Activated CD4-positive, CD25-positive, alpha-beta regulatory T cell (primary cell): ENCODE measurements at places on chromosomes 5 and 9.

DNA sequence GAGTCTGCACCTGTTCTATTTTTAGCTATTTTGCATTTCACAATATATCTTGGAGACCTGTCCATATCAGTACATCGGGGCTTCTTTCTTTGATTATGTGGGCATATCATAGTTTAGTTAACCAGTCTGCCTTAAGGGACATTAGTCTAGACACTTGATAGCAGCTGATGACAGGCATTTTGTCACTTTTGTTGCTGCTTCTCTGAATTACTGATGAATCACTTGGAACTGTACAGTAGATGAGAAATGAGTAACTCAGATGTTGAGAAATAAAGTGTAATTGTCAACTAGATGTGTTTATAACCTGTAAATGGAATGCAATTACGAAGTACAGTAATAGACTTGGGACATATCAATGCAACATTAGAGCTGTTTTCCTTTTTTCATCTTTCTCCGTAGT lies 7.1 kb downstream of the ZFP2 start:
- DNase-seq, result no peak

- no peak for DNase-seq
Measured at GRCh38 chr9:83533296-83533695, 4.9 kb downstream of the FRMD3 start.

GRCh38 chr9:136602193-136602885 lies 56.5 kb upstream of the NOTCH1 start:
- no peak for DNase-seq

DNA sequence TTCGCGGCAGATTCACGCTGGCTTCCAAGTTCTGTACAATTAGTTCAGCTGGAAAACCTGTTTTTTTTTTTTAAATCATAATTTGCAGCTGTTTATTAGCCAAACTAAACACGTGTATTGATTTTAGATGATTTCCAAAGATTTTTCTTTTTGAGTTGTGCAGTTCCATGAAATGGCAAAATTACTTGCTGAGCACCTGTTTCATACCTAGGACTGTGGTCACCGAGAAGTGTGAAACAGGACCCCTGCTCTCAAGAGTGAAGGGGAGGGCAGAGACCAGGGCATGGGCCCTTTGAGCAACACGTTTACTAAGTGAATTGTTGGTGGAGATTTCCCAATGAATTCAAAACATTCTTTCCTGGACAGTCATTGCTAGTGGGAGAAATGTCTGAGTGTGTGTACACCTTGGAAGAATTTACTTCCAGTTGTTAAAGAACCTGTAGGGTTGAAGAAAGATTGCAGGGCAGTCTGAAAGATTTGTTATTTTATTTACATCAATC lies 688 bp downstream of the SNX24 start:
- DNase-seq, result no peak

- no peak for DNase-seq
Measured at GRCh38 chr9:76591256-76591950, 132.4 kb downstream of the GCNT1 start.

- DNase-seq, result no peak
Measured at GRCh38 chr5:158614951-158615350, 484.8 kb downstream of the EBF1 start.

DNA sequence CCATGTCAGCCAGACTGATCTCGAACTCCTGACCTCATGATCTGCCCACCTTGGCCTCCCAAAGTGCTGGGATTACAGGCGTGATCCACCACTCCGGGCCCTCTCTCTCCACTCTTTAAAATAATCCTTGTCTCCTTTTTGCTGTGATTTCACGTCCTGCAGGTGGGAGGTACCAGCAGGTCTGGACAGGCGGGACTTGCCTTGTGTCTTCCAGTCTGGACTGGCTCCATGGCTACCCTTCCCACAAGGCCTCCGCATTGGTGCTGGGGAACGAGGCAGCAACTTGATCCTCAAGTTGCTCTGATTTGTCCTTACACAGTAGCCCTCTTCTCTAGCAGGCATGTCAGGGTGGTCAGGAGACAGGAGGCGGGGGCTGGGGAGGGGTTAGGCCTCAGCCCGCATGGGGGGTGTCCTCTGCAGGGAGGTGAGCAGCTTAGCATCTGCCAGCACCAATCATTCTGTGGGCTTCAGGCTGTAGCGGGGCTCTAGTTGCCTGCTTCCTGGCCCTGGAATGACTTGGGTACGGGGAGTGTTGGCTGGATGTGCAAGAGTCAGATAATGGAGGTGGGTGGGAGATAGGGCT lies 54.3 kb downstream of the TENT4A start:
- no peak for DNase-seq

- DNase-seq, result no peak
Measured at GRCh38 chr5:117065800-117066199, 491.2 kb upstream of the SEMA6A start.

- no peak for DNase-seq
Measured at GRCh38 chr5:9398227-9398626, 147.6 kb downstream of the SEMA5A start.

DNA sequence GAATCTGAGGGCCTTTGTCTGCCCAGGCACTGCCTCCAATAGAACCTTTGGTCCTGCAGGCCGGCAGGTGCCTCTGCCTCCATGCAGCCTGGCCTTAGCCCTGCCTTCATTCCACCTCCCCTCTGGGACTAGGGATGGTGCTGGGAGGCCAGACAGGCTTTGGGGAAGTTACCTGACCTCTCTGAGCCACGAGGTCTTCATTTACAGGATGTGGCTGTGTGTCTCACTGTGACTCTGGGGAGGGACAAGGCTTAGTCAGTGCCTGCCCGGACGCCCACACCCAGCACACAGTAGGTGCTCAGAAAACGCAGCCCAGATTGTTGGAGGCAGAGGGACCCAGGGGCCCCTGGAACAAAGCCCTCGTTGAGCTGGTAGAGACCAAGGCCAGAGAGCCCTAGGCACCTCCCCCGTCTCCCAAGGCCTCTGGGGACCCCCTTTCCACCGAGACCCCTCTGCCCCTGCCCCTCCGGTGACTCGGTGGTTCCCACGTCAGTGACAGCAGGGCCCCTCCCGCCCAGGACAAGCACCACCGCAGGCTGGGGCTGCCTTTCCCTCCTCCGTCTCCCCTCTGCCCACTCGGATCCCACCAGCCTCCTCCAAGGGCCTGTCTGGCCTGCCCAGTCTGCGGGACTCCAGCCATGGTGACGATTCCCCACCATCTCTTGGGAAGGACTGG lies 46.9 kb upstream of the EGFL7 start:
- DNase-seq, result no peak

- DNase-seq, result no peak
Measured at GRCh38 chr9:76351006-76351405, 43.2 kb downstream of the RFK start.

DNA sequence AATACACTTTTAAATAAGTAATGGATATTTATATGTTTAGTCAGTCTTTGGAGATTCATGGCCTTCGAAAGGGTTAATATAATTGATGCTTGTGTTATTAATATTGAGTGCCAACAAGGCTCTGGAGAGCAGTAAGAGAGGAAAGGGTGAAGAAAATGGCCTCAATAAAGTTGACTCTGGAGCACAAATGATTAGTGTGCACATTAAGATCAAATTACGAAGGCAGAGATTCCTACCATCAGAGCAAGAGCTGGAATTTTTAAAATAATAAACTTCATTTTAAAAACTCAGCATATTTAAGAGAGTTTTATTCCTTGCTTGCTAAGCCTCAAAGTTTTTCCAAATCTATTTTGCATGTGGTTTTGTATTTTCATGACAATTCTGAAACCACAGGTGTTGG lies 14.8 kb downstream of the SLC44A1 start:
- DNase-seq, result no peak

- no peak for DNase-seq
Measured at GRCh38 chr5:110852053-110852452, 113.2 kb downstream of the SLC25A46 start.

GRCh38 chr9:18390393-18390792 lies 83.6 kb upstream of the ADAMTSL1 start:
- DNase-seq, result no peak

- DNase-seq, result no peak
Measured at GRCh38 chr5:151026088-151026487, 5.7 kb downstream of the GPX3 start.

DNA sequence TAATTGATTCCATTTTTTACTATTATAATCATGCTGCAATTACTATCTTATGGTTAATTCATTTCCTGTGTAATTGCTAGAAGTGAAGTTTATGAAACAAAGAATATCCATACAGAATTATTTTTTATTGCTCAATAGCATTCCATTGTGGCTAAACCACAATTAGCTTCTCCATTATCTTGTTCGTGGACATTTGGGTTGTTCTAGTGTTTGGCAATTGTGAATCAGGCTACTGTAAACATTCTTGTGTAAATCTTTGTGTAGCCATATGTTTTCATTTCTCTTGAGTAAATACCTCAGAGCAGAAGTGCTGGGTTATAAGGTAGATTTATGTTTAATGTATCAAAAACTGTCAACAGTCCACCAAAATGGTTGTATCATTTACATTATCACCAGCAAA lies 341.1 kb downstream of the MAT2B start:
- no peak for DNase-seq

- no peak for DNase-seq
Measured at GRCh38 chr9:124854822-124855221, 1.6 kb downstream of the WDR38 start.

DNA sequence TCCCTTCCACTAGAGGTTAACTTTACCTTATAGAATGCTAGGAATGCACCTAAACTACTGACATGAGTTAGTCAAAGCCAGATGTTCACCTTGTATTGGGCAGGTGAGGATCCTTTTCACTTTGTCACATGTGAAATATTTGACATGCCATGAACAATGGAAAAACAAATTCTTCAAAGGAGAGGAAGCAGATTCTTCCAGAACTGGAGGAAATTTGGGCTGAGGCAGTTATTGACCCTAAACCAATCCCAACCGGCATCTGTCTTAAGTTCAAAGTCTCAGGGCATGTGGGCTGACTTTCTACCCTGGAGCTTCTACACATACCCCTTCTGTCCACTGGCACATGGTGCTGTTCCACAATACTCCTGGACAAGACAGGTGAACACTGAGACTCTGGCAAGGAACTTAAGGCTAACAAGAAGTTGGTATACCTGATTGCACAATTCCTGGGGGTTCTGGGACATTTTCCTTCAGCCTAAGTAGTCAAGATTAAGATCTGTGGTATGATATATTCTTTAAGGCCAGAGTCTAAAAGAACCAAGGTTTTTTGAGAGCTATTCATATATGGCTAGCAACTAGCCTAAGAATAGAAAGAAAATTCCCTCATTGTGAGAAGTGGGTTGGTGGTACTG lies 2.6 kb downstream of the VLDLR start:
- DNase-seq, result no peak

DNA sequence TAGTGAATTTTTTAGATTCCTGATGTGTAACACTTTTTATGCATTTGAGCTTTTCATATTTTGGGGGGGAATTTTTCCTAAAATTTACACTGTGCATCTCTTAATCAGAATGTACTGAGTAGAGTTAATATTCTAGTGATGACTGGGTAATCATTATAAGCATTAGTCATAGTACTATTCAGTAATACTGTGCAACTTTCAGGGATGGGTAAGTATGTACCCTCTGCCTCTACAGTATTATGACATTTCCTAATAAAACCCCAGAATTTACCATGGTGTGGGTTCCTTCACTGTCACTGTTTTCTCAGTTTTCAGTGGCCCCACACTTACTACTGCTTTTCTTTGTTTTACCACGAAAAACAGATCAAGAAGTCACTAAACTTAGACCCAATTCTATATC lies 2.8 kb upstream of the CMYA5 start:
- DNase-seq, result no peak

DNA sequence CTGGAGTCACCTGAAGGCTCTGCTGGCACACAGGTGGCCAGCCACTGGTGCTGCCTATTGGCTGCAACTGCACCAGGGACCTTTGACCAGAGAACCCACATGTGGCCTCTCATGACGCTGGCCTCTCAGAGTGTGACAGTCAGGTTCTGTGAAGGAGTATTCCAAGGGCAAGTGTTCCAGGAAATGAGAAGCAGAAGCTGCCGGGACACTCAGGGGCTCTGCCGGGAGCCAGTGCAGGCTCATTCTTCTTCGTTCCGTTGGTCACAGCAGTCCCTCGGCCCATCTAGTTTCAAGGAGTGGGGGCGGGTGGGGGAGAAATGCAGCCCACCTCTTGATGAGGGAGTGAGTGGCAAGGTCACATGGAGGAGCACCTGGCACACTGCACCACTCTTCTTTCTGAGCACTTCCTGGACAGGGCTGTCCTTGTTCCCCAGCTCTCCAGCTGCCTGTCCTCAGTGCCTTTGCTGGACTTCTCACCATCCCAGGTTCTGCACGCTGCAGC lies 237.5 kb downstream of the GADD45G start:
- no peak for DNase-seq

DNA sequence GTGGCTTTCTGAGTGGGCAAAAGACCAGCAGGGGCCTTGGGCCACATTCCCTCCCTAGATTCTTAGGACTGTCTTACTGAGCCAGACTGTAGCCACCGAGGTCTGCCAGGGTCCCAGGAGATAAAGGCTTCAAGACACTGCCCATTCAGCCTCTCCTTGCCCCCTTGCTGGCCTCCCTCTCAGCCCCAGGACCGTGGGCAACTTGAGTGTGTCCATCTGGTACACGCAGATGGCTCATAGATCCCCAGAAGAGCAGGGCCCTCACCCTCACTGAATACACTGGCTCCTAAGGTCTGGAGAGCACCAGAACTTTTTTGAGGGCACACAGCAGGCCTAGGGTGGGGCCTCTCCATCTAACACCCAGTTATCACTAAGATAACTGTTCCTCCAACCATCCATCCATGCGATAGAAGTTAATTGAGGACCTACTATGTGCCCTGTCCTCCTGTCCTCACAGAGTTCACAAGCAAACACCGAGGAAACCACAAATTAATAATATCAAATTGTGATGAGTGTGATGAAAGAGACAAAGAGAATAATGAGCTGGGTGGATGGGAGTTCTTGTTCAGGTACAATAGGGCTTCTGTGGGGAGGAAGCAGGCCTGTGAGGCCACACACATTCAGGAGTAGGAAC lies 4.9 kb upstream of the PDGFRB start:
- DNase-seq, result no peak

GRCh38 chr5:71972777-71973473 lies 134.3 kb upstream of the MAP1B start:
- no peak for DNase-seq
